CD4-positive, alpha-beta memory T cell (primary cell): ENCODE measurements at places on chromosomes 3 and 15. TPM values are rescaled to one million over a fixed set of nuclear protein-coding genes. Genes with fewer than 3 reads are reported as not detected.

Gene CLDN16
- polyA plus RNA-seq, result not detected

Gene SPG21
- polyA plus RNA-seq, result 128 TPM

Gene IGF2BP2
- not detected for polyA plus RNA-seq

Gene AADACL2
- not detected for polyA plus RNA-seq

Gene KCNAB1
- polyA plus RNA-seq, result 0.58 TPM

Gene TXNRD3
- 1.0 TPM for polyA plus RNA-seq

Gene THRB
- polyA plus RNA-seq, result not detected

Gene INKA1
- 0.45 TPM for polyA plus RNA-seq

Gene GSK3B
- polyA plus RNA-seq, result 10.4 TPM

Gene PLSCR4
- polyA plus RNA-seq, result not detected

Gene MORC1
- polyA plus RNA-seq, result not detected

Gene CP
- 0.34 TPM for polyA plus RNA-seq

Gene PTX3
- not detected for polyA plus RNA-seq

Gene C3orf18
- polyA plus RNA-seq, result 14.2 TPM

Gene ANP32A
- 64.5 TPM for polyA plus RNA-seq
